ENCODE measurements at places on chromosomes 2 and 18. TPM values are rescaled to one million over a fixed set of nuclear protein-coding genes. Genes with fewer than 3 reads are reported as not detected.

The TMEM237 gene
- 35.0 TPM for total RNA-seq

The ZSCAN30 gene
- total RNA-seq, result 14.0 TPM

The CDK15 gene
- total RNA-seq, result not detected

The PASK gene
- total RNA-seq, result 9.2 TPM

The C1QL2 gene
- total RNA-seq, result not detected

The SLC30A3 gene
- total RNA-seq, result 17.9 TPM

All from dermis blood vessel endothelial cell (primary cell).